ENCODE measurements at places on chromosomes 3 and 15.
A peak's percentile ranks its signal among the peaks of the same experiment; 100 is the strongest.

DNA sequence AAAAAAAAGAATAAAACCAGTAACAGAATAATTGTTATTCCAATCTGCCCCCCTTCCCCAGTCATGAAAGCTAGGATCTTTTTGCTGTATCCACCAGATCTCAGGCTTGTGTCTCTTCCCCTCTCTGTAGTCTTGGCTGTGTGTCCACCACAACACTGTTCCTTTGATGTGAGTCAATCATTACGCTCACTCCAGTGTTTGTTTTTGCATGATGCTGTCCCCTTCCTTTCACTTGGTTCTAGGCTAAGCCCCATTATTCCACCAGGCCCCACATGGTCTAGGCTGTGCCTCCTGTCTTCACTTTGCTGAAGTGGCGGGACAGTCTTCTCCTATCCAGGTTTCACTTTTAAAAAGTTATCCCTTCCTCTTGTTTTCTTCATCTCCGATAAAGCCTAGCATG lies 13.6 kb downstream of the ACKR2 start:
- no peak for DNase-seq

GRCh38 chr3:179723617-179724016 lies 70.8 kb downstream of the USP13 start:
- no peak for DNase-seq

DNA sequence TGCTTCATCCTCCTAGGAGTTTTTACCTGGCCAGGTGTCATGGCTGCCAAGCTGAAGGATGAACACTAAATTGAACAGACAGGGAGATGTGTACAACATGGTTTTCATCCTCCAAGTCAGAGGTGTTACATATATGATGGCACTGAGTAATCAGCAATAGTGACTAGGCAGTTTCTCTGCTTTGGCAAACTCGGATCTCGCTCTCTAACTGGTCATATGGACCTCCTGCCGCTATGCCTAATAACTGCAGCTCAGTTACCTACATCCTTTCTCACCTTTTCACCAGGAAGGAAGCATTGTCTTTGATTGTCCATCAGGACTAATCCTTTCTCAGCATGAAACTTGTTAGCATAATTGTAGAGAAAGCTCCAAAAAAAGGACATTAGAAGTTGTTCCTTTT lies 175.9 kb upstream of the PLSCR5 start:
- DNase-seq = no peak

DNA sequence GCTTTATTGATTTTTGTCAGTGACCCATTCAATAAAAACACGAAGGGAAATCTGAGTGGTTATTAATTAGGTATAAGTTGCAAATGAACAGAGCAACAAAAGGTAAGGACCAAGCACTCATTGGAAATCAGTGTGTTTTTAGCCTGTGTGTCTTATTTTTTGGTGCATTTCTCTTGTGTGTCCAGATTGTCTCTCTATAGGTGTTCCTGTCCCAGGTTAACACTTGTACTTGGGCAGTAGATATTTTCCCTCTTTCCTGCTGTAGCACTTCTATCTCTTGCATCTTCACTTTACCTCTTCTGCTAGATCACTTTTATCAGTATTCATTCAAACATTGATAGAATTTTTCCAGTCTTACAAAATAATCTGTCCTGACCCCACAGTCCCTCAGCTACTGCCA lies 37.0 kb downstream of the MAPK6 start:
- DNase-seq = no peak

DNA sequence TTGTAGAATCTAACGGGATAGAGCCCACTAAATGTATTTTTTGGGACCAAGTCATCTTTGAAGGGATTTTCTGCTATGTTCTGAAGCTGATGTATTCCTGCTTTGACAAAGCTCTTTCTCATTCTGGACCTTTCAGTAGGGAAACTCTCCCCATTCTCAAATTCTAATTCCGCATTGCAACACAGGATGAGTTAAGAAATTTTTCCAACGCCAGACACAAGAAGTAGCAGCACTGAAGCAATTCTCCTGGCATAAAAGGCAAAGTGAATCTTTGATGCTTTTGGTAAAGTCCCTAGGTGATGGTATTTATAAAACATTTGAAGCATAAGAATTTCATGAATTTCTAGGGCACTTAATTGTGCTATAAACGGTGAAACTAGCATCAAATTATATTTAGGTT lies 76.8 kb downstream of the ZPLD1 start:
- peak; percentile 6 for DNase-seq

GRCh38 chr3:78163379-78163778 lies 1123.5 kb downstream of the ROBO2 start:
- no peak for DNase-seq

- DNase-seq = peak; percentile 19
Measured at GRCh38 chr15:78035321-78035751, 42.2 kb downstream of the TBC1D2B start.

DNA sequence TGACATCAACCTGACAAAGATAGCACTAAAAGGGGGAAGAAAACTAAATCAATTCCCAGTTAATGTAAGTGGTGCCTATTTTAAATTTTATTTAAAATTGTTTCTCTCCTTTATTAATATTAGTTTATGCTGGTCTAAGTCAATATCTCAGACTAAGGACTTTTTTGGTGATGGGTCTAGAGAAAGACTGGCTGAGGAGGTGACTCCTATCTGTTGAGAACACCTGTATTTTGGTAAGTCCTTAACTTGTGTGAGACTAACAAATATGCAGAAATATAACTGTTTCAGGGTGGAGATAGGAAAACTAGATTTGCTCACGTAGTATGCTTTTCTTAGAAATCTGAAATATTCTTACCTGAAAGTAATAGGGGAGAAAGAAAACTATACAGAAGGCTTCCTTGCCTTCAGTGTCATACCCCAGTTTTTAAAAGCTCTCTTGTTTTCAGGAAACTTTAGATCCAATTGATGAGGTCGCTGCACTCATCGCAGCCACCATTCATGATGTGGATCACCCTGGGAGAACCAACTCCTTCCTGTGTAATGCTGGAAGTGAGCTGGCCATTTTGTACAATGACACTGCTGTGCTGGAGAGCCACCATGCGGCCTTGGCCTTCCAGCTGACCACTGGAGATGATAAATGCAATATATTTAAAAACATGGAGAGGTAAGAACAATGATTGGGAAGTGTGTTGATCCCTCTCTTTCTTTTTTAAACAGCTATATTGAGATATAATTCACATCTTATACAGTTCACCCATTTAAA lies 138.9 kb downstream of the PDE8A start:
- no peak for DNase-seq

GRCh38 chr15:76335307-76336253 lies 993 bp upstream of the ISL2 start:
- DNase-seq = peak; percentile 49

DNA sequence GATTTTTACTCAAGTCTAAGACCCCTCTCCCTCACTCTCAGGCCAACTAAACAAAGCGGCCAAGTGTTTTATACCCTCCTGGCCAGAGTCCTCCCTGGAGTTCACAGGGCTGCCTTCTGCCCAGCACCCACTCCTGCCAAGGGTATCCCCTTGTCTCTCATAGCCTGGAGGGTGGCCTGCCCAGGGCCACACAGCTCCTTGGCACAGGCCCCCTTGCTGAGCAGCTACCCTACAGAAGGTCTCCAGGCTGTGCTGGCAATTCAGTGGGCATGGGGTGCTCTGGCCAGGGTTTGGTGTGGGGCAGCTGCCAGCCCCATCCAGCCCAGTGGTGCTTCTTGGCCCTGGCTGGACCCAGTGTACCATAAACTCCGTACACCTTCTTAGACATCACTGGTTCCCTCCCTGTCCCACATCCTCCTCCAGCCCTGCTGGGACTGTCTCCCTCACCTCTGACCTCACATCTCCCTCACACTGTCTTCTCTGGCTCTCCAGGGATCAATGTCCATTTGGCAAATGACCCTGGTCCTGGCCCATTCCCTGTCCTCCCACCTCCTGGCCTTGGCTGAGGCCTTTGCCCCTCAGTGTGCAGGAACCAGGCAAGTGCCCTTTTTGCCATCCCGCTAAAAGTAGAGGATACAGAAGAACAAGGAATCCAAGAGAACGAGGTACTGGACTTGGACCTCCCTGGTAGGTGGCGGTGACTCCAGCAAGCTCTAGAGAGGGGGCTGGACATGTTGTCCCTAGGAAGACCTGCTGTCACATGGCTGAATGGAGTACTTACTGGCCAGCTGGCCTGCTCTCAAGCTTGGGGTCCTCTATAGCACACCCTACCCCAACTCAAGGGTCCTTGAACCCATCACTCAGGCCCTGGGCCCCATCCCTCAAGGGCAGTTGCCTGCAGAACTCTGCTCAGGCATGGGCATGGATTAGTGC lies 50.0 kb upstream of the TRPM1 start:
- no peak for DNase-seq

DNA sequence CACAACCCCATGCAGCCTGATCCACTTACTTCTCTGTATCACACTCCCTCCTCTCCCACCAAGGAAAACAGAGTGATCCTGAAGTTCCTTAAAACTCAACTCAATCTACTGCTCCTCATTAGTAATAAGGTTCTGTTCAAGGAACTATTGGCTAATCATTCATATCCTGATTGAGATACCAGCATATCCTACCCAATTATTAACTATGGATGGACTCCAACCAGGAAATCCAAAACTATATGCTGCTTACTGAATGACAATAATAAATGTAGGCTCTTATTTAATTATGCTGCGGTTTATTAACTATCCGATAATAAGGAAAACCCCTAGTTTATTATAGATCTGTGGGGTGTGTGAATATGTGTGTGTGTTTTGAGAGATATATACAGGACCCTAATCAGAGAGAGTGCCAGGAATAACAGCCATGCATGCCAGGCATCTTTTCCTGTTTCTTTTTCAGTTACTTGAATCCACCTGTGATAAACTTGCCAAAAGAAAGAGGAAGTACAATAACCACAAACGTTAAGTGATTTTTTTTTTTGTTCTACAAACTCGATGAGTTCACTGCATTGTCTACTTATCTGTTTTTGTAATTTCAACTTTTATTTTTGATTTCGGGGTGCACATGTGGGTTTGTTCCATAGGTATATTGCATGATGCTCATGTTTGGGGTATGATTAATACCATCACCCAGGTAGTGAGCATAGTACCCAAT lies 1031.7 kb upstream of the CFAP20DC start:
- no peak for DNase-seq

- peak; percentile 70 for DNase-seq
Measured at GRCh38 chr3:37145611-37146010, 28.8 kb downstream of the LRRFIP2 start.

GRCh38 chr15:71103102-71103676 lies 12.1 kb upstream of the THSD4 start:
- DNase-seq = no peak

- no peak for DNase-seq
Measured at GRCh38 chr15:48112242-48112641, 8.5 kb upstream of the SLC24A5 start.

DNA sequence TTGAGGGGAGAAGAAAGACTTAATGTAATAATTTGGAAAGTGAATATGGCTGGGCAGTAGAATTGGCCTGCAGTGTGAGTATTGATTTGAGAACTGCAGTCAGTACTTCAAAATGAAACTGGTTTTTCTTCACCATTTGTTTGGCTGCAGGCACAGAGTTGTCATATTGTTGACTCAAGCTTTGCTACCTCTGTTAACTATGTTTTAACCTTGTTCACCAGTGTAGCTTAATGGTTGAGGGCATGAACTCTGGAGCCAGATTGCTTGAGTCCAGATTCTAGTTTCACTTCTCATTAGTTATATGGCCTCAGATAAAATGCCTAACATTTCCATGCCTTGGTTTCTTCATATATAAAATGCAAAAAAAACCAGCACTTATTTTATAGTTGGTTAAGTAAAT lies 64.1 kb downstream of the CFAP44 start:
- no peak for DNase-seq

- DNase-seq = peak; percentile 51
Measured at GRCh38 chr3:52006017-52006819, 10.5 kb upstream of the RPL29 start.
